NCI-H748 treated with DMSO at 0.1 percent for 48 hours (cell line): ENCODE measurements at places on chromosomes 5 and 9.
A peak's percentile ranks its signal among the peaks of the same experiment; 100 is the strongest.

DNA sequence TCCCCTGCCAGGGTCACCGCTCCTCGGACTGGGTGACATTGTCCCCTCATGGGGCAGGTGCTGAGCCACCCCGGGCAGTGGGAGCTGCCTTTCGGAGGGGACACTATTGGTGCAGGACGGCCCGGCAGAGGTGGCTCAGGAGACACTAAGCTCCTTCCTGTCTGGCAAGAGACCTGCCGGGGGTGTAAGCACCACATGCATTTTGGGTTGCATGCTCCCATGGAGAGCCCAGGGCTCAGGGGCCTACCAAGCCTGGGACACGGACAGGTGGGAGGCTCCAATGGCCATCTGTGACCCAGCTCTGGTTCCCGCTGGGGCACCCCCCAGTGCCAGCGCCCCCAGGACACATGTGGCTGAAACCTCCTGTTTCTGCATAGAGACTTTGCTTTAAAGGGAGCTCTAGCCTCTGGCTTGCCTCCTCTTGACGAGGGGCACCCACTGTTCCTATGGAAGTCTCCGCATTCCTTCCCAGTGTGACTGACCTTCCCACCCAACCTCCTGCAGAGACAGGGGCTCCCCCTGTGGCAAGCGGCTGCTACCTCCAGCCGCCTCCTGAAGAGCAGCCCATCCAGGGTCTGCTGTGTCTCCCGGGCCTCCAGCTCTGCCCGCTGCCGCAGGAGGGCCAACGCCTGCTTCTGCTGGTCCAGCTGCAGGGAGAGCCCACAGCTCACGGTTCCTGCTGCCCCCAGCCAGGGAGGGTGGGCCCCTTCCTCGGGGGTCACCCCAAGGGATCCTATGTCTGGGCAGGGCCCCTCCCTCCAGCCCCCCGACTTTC, 28.1 kb downstream of the CCDC187 start:
- no peak for DNase-seq

DNA sequence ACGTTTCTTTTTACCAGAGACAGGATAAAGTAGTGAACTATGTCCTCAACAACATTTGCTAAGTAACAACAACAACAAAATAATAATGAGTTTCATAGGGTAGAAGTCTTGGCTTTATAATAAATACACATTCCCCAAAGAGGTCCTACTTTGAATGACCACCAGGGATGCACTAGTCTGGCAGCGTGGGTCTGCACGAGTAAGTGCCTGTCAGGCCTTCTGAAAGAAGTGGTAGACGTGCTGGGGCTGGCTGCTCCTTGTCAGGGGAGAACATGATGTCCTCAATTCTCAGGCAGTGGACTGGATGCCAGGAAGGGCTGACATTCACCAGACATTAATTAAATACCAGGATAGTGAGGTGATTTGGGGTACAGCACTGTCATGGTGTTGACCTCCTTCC, 331.1 kb downstream of the TMEM38B start:
- DNase-seq: no peak

- DNase-seq: no peak
Measured at GRCh38 chr9:92058026-92058425, 57.2 kb downstream of the SPTLC1 start.

DNA sequence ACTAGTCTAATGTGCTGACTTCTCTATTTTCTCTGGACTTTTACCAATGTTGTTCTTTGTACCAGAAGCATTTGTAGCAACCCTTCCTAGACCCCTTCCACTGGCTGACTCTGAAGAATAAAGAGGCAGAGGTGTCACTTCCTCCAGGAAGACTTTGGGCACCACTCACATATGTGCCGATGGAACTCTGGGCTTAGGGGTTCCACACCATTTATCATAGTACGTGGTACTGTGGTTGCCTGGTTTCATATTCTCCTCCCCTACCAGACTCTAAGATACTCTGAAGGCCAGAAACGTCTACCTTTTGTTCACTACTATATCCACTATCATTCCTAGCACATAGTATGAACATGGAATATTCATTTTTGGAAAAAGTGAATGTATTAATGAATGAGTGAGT, 88.0 kb downstream of the BNC2 start:
- DNase-seq: no peak

- DNase-seq: no peak
Measured at GRCh38 chr5:14219800-14220512, 76.8 kb downstream of the TRIO start.

- no peak for DNase-seq
Measured at GRCh38 chr5:97383996-97384395, 200.9 kb upstream of the RIOK2 start.

GRCh38 chr5:163401271-163401670, 36.1 kb upstream of the CCNG1 start:
- DNase-seq: no peak

- no peak for DNase-seq
Measured at GRCh38 chr5:5795074-5795771, 372.7 kb downstream of the ICE1 start.

DNA sequence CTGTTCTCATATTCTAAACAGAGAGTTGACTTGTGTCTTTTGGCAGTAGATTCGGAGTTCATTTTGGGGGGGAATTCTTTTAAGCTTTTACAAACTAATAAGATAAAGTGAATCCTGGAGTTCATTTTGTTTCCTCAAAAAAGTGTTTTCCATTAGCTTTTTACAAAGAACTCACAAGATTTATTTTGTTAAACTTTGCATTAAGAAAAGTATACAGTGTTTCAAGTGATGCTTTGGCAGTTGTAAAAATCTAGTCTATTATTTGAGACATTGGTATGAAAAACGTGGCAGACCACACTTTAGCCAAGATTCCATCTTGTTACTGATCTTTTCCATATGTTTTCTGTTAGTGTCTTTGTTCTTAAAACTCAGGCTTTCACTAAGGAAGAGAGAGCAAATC, 1.2 kb upstream of the OMD start:
- DNase-seq: no peak

- no peak for DNase-seq
Measured at GRCh38 chr9:93575796-93576257, 557 bp upstream of the PHF2 start.

GRCh38 chr5:134267366-134268018, 41.6 kb upstream of the PPP2CA start:
- DNase-seq: no peak

- DNase-seq: no peak
Measured at GRCh38 chr5:174412941-174413340, 311.4 kb upstream of the MSX2 start.

GRCh38 chr9:137315581-137316011, 13.5 kb upstream of the NRARP start:
- no peak for DNase-seq

GRCh38 chr9:83327750-83328622, 210.2 kb downstream of the FRMD3 start:
- DNase-seq: no peak

GRCh38 chr5:30600892-30601291, 592.6 kb upstream of the CDH6 start:
- DNase-seq: peak; percentile 99

DNA sequence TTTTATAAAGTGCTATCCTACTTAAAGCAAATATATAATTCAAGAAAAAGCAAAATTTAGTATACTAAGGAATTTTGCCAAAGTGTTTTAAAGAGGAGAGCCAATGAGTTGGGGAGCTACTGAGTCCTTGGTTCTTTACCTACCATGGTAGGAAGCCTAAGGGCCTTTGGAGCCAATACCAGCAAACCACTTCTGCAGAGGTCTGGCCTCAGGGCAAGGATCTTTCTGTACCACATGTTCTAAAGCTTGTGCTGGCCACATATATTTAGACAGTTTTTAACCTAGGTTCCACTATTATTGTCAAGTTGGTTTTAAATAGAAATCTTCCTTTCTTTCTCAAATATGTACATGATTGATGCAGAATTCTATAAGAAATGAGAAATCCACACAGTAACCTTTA, 172.3 kb upstream of the NREP start:
- DNase-seq: no peak

- no peak for DNase-seq
Measured at GRCh38 chr5:68954618-68954910, 139.2 kb upstream of the SLC30A5 start.

- no peak for DNase-seq
Measured at GRCh38 chr9:18863791-18864190, 169.2 kb downstream of the SAXO1 start.

DNA sequence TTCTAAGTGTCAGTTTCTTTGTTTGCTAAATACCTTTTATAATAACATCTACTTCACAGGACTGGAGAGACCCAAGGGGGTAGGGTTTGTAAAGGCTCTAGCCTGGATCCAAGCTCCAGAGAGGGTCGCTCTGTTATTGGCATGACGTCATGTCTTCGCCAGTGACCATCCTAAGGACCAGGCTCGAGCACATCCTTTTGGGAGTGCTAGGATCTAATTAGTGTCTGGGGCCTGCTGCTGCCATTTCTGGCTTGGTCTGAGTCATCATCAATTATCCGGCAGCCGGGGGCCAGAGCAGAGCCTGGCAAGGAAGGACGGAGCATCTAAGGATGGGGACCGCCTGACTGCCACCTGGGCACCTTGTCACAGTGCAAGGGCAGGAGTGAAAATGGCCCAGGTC, 153.0 kb downstream of the NSG2 start:
- no peak for DNase-seq

GRCh38 chr9:98899408-98900056, 44.2 kb upstream of the COL15A1 start:
- no peak for DNase-seq

- DNase-seq: no peak
Measured at GRCh38 chr5:68803881-68804319, 289.9 kb upstream of the SLC30A5 start.

DNA sequence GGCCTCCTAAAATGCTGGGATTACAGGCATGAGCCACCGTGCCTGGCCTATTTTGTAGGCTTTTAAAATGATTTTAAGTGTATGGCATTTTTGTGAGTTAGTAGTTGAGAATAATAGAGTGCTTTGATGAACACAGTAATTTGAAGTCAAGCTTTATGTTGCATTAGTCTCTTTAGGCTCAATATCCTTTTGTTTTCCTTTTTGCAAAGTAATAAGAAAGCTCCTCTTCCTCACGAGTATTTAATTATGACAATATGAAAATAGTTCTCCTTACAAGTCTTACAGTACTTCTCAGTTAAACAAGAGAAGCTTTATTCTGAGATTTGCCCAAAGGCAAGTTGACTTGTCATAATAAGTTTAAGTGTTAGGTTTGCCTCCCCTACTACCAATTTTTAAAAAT, 69.0 kb downstream of the TJP2 start:
- no peak for DNase-seq

GRCh38 chr9:8365029-8365428, 565.5 kb upstream of the DMAC1 start:
- DNase-seq: no peak

- peak; percentile 69 for DNase-seq
Measured at GRCh38 chr5:76325876-76326491, 77.1 kb upstream of the IQGAP2 start.

- peak; percentile 20 for DNase-seq
Measured at GRCh38 chr5:103373597-103374472, 115.3 kb downstream of the MACIR start.

GRCh38 chr9:107158321-107158720, 124.8 kb upstream of the RAD23B start:
- peak; percentile 25 for DNase-seq

- no peak for DNase-seq
Measured at GRCh38 chr5:166648736-166649135, 1642.7 kb upstream of the WWC1 start.

- DNase-seq: no peak
Measured at GRCh38 chr9:76007935-76008334, 117.5 kb downstream of the PCSK5 start.

GRCh38 chr5:39064450-39064849, 9.7 kb downstream of the RICTOR start:
- DNase-seq: no peak

DNA sequence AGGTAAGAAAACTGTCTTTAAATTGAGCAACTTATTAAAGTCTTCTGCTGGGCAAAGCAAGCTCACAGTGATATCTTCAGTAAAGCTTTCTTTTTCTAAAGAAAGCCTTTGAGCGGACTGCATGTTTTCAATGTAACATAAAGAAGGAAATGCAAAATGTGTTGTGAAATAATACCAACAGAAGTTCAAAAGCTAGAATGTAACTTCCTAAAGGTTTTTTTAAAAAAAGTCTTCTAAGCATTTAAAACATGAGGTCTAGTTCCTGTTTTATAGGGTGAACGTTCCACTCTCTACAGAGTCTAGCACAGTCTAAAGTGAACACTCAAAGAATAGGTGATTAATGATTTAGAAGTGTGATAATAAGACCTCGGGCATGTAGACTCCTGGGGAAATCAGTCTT, 62.9 kb downstream of the DENND1A start:
- no peak for DNase-seq

GRCh38 chr9:128713941-128714573, 9.9 kb downstream of the ZDHHC12 start:
- DNase-seq: no peak

DNA sequence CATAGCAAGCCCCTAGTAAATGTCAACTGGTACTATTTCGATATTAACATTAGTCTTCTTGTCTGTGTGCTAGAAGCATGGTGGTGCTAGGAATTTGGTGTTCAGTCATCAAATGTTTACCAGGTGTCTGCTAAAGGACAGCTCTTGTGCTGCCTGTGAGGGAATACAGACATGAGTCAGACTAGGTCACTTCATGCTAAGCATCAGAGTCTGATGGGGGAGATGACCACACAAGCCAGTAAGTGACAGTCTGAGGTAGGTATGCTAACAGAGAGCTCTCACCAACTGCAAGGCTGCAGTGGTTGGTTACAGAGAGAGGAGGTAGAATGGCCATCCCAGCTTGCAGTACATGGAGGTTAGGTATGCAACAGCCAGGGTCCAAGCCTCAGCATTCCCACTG, 320.9 kb downstream of the CDK5RAP2 start:
- DNase-seq: no peak
